ENCODE measurements at places on chromosomes 6 and 20. TPM values are rescaled to one million over a fixed set of nuclear protein-coding genes. Genes with fewer than 3 reads are reported as not detected.

The HSPA1L gene
- total RNA-seq: 2.5 TPM

DNA sequence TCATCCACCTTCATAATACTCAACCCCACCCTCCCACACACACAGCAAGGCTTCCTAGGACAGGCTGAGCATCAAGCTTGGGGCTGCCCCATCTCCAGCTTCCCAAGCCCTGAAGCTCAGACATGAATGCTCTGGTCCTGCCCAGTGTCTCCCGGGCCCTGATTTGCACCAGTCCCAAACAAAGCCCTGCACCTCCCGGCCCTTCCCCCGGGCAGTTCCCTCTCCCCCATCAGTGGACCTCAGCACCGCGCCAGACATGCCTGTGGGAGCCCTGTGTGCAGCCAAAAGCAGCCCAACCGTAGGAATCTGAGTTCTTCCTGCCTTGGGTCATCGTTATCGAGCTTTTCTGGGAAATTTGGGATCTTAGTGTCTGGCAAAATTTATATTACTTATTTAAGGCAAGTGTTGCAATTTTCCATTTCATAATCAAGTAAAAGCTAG, 63.5 kb downstream of the THBS2 start:
- peak; percentile 85 for DNase-seq

DNA sequence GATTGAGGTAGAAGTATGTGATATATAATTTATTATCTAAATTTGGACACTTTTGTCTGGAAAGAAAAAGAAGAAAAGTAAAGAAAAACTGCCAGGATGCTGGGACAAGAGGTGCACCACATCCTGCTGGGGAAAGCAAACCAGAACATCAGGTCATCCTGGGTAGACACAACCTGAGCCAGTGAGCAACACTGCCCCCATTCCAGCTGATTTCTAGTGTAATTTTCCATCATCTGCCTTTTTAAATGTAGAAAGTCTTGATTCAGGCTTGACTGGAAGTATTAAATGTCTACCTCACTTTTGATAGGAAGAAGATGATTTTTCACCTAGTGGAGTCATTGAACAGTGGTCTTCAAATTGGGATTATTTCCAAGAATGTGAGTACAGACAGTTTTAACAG, 1164.5 kb upstream of the CITED2 start:
- no peak for DNase-seq

GRCh38 chr6:3455147-3455568, 1.7 kb downstream of the SLC22A23 start:
- no peak for DNase-seq

DNA sequence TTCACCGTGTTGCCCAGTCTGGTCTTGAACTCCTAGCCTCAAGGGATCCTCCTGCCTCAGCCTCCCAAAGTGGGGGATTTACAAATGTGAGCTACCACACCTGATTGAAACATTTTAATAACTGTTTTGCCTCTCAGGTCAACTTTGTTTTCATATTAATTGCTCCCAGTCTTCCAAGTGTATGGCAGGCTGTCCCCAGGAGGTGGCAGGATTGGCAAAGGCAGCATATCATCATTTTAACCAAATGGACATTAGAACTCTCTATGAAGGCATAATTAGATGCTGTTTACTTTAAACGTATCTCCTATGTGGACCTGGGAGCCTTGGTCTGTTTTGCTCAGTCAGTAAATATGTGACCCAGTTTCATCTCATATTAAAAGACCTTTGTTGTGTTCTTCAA, 59.2 kb upstream of the CSE1L start:
- DNase-seq: no peak

Data from psoas muscle (tissue), 8 donors.